BE2C (cell line): ENCODE measurements at places on chromosomes 6 and 20.
A peak's percentile ranks its signal among the peaks of the same experiment; 100 is the strongest.

GRCh38 chr20:60049601-60050000, 91.4 kb downstream of the CDH26 start:
- no peak for DNase-seq

DNA sequence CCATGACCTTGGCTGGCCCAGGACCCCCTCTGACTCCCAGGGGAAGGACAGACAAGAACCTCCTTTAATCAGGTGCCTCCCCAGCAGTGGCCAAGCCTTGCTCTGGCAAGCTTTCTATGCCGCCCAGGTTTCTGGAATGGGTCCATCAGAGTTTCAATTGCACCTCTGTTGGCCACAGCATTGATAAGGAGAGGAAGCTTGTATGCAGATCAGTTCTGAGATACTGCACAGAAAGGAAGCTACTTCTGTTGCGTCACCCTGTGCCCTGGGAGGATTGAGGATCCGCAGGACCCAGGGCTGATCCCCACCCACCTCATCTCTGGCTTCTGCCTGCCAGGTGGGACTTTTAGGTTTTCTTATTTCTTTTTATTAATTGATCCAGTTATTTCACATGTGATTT, 167.2 kb downstream of the TFAP2C start:
- no peak for DNase-seq

- DNase-seq: no peak
These were observed 14.6 kb downstream of the MYH7B start for GRCh38 chr20:34970193-34970840.

DNA sequence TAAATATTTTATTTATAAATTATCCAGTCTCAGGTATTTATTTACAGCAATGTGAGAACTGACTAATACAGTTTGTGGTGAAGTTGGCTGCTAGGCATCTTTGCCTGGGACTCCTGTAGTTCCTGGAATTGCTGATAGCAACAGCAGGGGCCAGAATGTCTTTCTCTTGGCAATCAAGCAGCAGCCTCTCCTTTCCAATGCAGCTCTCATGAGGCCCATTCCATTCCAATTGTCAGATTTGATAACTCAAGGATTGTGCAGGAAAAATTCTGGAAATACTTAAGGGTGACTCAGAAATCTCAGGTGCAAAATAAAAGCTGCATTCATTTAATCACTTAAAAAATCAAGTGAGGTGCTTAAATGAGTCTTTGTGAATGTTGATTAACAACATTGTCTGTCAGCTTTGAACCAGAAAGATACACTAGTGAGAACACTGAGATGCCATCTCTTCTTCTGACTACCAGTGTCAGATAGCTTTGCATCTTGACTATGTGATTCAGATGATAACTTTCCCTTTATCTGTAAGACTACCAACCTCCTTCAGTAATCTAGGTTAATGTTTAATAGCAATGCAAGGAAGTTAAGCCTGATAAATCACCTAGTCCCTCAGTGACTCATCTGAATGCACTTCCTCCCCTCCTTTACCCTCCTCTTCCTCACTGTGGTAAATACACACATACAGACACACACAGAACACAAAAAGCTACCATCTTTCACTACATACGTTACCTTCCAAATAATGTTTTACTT, 32.1 kb upstream of the COL21A1 start:
- no peak for DNase-seq

- DNase-seq: no peak
These were observed 206.3 kb downstream of the QKI start for GRCh38 chr6:163620670-163621330.

DNA sequence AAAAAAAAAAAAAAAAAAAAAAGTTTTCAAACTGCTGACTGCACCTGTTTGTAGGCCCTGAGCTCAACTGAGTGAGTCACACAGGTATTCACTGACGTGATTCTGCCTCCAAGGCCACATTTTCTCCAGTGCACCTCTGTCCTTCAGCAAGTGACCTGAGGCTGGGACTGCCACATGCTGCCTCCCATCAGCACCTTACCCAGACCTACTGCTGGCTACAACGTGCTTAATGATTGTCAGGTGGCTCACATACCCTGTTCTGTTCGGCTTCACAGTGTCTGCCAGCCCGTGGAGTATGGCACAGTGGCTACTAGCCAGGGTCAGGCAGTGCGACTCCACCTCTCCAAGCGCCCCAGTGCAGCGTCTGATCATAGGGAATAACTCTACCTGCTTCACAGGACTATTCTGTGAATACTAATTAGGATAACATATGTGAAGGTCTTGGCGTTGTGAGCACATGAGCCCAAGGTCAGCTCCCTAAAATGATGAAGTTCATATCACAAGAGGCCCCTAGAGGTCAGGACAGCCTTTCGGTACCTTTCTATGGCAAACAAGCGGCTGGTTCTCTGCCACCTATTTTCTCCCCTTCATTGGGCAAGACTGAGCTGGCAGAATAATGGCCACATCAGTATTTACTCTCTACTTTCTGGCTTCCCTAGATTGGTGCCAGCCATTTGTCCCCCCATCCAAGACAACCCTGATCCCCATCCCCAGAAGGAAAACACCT, 28.1 kb downstream of the RIPOR3 start:
- DNase-seq: no peak

DNA sequence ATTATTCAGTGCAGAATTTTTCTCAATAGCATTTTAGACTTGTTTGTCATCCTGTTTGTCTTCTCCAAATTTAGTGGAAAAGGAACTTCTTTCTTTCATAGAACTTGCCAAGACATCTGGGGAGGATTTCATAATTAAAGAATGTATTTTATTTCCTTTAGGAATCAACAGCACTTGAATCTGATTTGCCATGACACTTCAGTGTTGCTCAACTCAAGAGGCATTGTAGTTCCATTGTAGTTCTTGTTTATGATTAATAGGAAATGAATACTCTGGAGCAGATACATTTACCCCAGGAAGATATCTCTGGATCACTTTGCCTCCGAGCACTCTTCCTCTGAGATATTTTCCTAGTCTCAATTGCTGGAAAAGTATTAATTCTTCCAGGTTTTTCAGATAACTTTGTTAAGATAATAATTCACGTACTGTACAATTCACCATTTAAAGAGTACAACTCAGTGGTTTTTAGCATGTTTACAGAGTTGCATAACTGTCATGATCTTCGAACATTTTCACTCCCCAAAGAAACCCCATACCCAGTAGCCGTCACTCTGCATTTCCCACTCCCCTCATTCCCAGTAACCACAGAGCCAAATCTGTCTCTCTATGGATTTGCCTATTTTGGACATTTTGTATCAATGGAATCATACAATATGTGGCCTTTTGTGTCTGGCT, 29.7 kb downstream of the AKAP12 start:
- DNase-seq: no peak

DNA sequence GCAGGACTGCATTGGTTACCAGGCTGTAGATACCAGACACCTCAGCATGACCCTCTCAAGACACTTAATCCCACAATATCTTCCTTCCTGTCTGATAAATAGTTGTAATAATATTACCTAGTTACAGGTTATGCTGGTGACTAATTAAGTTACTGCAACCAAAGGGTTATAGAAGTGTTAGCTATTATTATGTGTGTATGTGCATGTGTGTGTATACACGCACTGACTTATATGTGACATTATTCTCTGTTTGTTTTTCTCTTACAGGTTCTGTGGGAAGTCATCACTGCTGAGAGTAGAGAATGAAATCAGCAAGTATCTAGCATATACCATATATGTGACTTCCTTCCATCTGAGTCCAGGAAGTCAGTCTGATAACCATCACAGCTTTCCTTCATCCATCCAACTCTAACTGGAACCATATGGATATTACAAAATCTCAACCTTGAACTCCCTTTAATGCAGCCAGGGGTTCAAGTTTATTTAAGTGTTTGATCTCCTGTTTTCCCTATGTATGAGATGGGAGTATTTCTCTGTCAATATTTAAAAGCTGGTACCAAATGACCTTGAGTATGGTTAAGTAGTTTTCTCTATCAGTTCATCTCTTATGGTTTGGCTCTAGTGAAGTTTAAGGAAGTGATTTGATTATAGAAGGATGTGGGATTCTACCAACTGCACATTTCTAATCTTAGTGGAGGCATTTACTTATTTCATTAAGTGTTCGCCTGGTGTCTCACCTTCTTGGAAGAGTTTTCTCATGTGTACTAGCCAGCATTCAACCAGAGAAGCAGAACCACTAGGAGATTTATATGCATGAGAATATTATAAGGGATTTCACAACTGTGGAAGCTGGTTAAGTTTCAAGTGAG, 313.2 kb downstream of the HIVEP2 start:
- no peak for DNase-seq

DNA sequence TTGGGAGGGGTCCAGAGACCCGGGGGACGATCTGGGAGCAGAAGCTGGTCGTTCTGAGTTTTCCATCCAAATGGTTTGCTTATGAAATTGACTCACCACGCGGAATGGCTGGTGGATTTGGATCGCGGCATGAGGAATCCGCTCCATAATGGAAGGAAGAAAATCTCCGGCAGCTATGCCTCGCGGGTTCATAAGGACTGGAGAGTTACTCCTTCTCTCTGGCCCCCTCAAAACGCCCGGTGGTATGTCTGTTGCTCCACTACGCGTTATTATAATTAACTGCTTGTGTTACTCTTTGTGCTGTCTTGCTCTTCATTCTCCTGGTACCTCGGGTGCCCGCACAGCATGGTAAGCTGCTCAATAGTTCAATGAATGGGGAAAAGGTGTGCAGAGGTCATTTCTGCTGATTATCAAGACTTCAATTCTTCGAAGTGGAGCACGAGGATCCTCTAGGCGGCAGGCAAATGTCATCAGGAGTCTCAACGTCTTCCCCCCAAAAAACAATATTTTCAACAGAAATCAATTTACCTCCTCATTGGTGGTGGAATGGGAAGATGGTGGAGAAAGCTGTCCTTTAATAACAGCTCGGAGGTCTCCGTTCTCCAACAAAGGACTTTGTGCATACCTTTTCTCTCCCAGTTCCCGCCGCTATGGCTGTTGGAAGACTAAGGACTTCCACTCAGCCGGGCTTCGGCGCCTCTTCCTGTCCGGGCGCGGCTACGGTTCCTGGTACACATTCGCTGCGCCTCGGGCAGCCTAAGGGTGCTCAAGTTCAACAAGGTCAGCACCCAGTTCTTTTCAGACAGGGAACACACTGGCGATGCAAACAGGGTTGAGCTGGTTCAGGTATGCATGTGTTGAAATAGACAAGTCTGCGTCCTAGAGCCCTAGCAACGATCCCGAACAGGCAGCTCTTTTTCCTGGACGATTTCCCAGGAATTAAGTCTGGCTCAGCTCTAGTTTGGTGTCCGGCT, 9.2 kb upstream of the PRSS16 start:
- peak; percentile 53 for DNase-seq

DNA sequence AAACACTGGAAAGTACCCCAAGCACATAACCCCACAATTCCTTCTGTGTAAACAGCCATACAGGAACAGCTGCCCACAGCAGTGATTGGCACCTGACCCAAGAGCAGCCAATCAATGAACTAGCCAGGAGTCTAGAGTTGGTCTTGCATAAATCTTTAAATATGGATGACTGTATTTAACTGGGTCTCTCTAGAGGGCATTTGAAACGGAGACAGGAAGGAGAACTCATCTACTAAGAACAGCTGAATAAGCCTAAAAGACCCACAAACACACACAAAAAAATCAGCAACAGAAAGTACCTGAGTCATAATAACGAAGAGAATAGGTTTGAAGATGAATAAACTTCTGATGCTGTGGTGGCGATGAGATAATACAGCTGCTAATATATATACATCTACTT, 49.0 kb upstream of the ASF1A start:
- DNase-seq: no peak

DNA sequence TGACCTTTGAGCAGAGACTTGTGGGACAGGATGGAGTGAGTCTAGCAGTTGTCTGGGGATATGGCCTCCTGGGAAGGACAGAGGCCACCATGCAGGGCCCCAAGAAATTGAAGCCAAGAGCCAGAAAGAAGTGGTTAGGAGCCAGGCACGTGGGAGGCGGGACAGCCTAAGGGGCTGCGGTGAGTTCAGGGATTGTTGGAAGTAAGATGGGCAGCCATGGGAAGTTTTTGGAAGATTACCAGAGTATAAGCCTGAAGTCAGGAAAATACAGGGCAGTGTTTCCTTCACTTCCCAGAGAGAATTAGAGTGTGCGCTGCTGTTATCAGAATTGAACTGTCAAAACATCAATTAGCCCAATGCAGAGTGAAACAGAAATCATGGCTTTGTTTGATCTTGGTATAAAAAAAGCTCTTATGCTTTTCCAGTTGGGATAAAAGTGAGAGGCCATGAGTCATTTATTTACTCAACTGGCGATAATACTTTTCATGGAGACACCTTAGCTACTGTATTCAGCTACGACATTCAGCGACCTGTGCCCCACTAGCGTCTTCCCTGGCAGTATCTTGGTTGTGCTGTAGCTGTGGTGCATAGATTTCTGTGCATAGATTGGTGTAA, 66.9 kb downstream of the PHACTR2 start:
- DNase-seq: no peak

GRCh38 chr20:10846766-10847165, 173.0 kb upstream of the JAG1 start:
- no peak for DNase-seq

GRCh38 chr20:32674362-32674789, 635 bp upstream of the C20orf203 start:
- peak; percentile 69 for DNase-seq

GRCh38 chr6:3939368-3939958, 90.3 kb downstream of the FAM50B start:
- DNase-seq: no peak

DNA sequence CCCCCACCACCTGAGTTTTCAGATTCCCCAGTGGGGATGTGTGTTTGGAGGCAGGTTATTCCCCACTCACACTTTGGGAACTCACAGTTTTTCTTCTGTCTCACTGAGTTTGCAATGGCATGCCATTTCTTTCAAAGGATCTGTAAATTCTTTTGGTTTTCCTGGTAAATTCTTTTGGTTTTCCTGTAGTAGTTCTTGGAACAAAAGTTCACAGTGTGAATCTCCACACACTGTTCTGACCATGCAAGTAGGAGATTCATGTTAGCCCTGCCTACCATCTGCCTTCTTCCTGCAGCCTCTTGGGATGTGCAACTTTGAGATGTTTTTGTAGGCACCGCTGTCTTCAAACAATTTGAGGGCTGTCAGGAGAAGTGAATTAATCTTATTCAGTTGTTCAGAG, 165.6 kb upstream of the OGFRL1 start:
- DNase-seq: no peak
